ENCODE measurements at places on chromosomes 7 and 10.

GRCh38 chr10:48455392-48456151 lies 149.1 kb downstream of the MAPK8 start:
- DNase-seq: no peak

- DNase-seq: no peak
Observed at GRCh38 chr10:95837356-95837776, 70.4 kb upstream of the CC2D2B start.

- DNase-seq: no peak
Observed at GRCh38 chr7:141294143-141294829, 220.4 kb downstream of the TMEM178B start.

DNA sequence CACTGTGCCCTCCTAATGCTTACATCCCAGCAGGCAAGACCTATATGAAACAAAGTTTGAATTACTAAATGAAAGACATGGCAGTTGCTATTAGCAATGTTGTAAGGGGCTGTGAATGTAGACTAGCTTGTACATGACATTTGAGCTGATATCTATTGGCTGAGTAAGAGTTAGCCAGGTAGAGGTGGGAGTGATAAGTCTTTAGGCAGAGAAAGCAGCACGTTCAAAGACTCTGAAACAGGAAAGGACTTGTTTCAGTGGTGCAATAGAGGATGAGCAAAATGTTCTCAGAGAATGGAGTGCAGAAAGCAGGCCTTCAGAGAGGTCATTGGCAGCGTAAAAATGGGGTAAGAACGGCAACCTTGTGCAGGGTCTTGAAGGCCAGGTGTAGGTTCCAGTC lies 687.6 kb downstream of the AUTS2 start:
- DNase-seq: no peak

DNA sequence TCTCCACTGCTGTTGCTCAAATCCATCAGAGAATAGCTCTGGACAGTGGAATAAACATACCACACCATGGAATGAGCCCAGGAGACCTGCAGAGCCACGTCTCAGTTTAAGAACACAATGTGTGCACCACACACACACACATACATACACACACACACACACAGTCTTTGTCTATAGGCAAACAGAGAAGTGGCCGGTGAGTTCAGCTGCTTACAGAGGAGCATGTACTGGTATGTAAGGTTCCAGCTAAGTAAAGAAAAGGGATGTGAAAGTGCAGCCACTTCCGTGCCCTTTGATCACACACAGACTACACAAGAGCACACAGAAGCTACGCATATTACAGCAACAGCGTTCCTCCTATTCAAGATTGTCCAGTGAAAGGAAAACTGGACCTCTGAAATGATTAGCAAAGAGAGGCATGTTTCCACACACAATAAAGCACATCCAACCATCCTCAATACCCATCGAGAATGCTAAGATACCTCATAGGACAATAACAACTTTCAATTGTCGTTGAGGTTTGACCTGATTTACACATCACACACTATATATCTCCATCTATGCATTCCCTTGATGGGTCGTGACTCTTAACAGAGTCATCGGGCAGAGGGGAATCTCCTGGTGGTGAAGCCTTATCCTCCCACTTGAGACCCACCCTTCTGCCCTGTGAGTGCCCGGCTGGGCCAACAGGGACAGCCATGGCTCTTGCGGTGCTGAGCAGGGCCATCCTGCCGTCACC lies 23.6 kb downstream of the SLC35B4 start:
- DNase-seq: no peak

- peak; percentile 28 for DNase-seq
Observed at GRCh38 chr10:124728071-124728829, 15.9 kb downstream of the FAM53B start.

GRCh38 chr10:43078986-43079273 lies 2.1 kb downstream of the RET start:
- peak; percentile 54 for DNase-seq
